ENCODE measurements at places on chromosomes 7 and 10.

DNA sequence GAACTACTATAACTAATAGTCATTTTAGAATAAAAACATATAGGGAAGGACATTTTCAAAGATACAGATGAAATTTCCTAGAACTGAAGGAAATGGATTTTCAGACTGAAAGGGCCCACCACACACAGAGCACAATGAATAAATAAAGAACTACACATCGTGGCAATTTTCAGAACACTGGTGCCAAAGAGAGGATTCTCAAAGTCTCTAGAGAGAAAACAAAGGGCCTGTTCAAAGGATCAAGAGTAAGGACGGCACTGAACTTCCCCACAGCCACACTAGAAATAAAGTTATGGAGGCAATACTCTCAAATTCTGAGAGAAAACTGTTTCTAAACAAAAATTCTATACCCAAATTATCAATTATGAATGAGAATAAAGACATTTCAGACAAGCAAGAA lies 21.9 kb downstream of the NAPEPLD start:
- no peak for DNase-seq

- no peak for DNase-seq
Measured at GRCh38 chr10:30432622-30433305, 1.2 kb upstream of the MAP3K8 start.

DNA sequence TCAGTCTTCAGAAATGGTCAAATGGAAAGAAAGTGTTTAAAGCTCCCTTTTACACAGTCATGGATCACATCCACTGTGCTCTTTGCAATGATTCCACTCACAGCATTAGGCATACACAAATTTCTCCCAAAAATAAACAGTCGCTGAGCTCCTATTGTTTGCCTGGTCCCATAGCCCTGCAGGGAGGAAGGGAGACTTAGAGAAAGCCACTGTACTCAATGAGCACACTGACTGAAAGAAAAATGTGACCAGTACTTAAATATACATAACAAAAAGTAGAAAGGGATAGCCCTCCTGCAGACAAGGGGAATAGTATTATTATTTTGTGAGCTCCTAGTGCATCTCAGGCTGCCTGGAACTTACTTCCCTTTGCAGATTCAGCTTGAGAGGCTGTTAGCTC lies 853.2 kb downstream of the GRID1 start:
- DNase-seq = no peak

GRCh38 chr10:74730246-74730645 lies 96.2 kb upstream of the KAT6B start:
- DNase-seq = no peak

DNA sequence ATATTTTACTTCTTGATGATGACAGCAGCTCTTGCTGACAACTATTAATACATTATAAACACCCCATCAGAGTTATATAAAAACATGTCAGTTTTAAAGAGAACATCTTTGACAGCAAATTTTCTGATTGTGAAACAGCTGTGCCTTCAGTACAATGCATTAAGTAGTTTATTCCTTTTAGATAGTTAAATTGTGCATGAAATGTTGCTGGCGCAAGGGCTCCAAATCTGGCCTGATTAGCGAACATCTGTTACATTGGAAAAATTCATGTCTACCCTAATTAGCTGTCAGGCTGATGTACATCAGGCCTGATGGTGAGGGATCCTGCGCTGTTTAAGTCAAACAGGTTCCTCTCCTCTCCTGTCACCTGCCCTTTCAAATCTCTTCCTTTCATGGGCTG lies 171.9 kb upstream of the SP8 start:
- DNase-seq = no peak

DNA sequence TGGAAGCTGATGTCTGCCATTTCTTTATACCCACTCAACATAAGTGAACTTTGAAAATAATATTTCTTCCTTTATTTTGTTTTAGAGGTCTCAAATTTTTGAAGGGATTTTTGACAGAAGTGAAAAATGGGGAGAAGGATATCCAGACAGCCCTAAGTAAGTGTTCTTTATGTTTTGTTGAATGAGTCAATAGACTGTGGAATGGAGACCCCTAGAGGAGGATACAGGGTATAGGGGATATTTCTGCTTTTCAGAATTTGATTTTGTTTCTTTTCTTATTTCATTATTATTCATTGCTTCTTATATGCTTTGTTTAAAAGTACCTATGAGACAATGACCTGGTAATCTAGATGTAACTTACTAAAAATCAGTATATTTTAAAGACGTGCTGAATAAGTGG lies 34.4 kb downstream of the PLEKHA8 start:
- DNase-seq = peak; percentile 72

DNA sequence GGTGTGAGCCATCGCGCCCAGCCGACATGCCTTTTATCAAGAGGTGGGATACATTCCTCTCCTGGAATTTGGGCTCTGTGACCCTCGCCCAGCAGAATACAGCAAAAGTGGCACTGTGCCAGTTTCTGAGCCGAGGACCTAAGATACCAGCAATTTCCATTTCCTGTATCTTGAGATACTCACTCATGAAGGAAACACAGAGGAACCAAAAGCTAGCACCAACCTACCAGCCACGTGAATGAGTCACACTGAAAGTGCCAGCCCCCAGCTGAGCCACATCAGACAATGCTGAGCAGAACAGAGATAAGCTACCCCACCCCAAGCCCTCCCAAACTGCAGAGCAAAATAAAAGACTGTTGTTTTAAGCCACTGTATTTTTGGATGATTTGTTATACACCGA lies 56.3 kb downstream of the CACUL1 start:
- DNase-seq = peak; percentile 82

GRCh38 chr7:127346575-127347256 lies 45.8 kb downstream of the ZNF800 start:
- DNase-seq = no peak

DNA sequence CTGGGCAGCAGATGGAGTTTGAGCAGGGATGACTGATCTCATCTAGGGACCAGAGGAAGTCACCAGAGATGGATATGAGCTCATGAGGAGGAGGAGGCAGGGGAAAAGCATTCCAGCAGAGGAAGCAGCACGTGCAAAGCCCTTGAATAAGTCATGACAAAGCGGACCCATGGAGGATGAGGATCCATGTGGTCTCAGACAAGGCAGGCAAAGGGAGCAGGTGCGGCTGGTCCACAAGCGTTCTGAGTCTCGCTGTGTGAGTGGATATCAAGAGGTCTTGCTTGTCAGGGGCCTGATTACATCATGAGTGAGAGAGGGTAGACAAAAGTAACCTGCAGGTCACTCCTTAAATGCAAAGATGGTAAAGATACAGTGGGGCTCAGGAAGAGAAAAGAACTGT lies 307.6 kb downstream of the GRID1 start:
- no peak for DNase-seq

DNA sequence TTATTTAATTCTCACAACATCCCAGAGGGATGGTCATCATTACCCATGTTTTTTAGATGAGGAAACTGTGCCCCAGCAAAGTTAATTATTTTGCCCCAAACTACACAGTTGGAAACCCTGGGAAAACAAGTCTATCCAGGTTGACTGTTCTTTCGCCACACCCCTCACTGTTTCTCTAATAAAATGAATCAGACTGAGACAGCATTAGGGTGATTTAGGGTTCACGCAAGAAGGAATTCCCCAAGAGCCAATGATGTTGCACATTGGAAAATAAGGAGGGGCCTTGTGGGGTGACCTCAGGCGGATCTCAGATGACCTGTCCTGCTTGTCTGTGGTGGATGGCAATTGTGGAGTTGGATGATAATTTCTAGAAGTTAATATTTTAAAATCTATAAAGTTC lies 135.7 kb upstream of the TBX20 start:
- DNase-seq = no peak

Data from ELR (cell line).